ENCODE measurements at places on chromosomes 1 and 21. TPM values are rescaled to one million over a fixed set of nuclear protein-coding genes. Genes with fewer than 3 reads are reported as not detected.

The ST6GALNAC5 gene
- 1.5 TPM for total RNA-seq

The CFHR1 gene
- total RNA-seq = not detected

The FCRLA gene
- not detected for total RNA-seq

The ELK4 gene
- 17.9 TPM for total RNA-seq

The RAB42 gene
- not detected for total RNA-seq

The CCDC185 gene
- total RNA-seq = not detected

The TTC24 gene
- not detected for total RNA-seq

The PPIAL4G gene
- total RNA-seq = not detected

The SYNC gene
- total RNA-seq = 9.1 TPM

The PCAT6 gene
- total RNA-seq = 1.1 TPM

The LCE3D gene
- not detected for total RNA-seq

Data from epithelial cell of umbilical artery (primary cell).